Neural crest cell (in vitro differentiated cells): ENCODE measurements at places on chromosomes 7 and 10. TPM values are rescaled to one million over a fixed set of nuclear protein-coding genes. Genes with fewer than 3 reads are reported as not detected.

SPDYE2 gene
- not detected in 2 replicates for total RNA-seq

GIMAP6 gene
- total RNA-seq, result not detected in 2 replicates

UNCX gene
- 2.4 and 2.7 TPM in 2 replicates for total RNA-seq

TOMM7 gene
- 162 and 179 TPM in 2 replicates for total RNA-seq

LBX1 gene
- 1.0 and 1.1 TPM in 2 replicates for total RNA-seq

MEOX2 gene
- 1.3 and 1.4 TPM in 2 replicates for total RNA-seq

OPN4 gene
- total RNA-seq, result not detected in 2 replicates

NPFFR1 gene
- not detected in 2 replicates for total RNA-seq

DNA sequence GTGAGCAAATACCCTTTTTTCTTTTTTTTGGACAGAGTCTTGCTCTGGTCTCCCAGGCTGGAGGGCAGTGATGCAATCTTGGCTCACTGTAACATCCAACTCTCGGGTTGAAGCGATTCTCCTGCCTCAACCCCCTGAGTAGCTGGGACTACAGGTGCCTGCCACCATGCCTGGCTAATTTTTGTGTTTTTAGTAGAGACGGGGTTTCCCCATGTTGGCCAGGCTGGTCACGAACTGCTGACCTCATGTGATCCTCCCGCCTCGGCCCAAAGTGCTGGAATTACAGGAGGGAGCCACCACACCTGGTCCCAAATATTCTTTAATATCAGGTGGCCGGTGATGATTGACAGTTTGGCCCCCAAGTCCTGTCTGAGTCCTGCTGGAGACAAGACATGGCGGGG lies 6.6 kb downstream of the LAT2 start:
- H3K27me3 ChIP-seq, result no peaks in the 10 kb centered on the region
- no peak for DNase-seq
- H3K4me3 ChIP-seq, result no peak overlapping the region
- no peaks in the 10 kb centered on the region for H3K4me1 ChIP-seq
- no peak overlapping the region for H3K27ac ChIP-seq
- H3K36me3 ChIP-seq, result no peaks in the 10 kb centered on the region

- H3K4me3 ChIP-seq, result no peak overlapping the region
- no peaks in the 10 kb centered on the region for H3K27me3 ChIP-seq
- H3K4me1 ChIP-seq, result peaks cover 4% of the 10 kb centered on the region
- DNase-seq, result no peak
- H3K27ac ChIP-seq, result no peak overlapping the region
Measured at GRCh38 chr10:97566336-97566996, 6.1 kb upstream of the ANKRD2 start.

GRCh38 chr7:135995748-135996147 lies 18.6 kb upstream of the MTPN start:
- H3K4me3 ChIP-seq, result no peak overlapping the region
- no peak for DNase-seq
- H3K36me3 ChIP-seq, result no peaks in the 10 kb centered on the region
- H3K27ac ChIP-seq, result no peak overlapping the region

DNA sequence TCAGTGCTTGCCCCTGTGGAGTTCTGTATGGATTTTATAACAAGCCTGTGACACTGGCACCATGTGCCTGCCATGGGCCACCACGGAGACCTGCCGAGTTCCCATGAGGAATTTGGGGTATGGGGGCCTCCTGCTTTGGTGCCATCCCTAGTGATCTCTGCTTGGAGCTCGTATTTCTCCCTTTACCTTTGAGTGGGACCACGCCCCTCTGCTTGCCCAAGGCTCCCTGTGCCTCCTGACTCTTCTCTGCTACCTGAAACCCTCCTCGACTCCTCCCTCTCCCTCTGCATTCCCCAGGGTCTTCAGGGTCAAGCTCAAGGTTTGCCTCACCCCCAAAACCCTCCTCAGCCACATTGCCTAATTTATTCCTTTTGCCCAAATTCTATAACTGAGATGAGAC lies 225.0 kb downstream of the BUB3 start:
- H3K4me3 ChIP-seq, result no peak overlapping the region
- H3K4me1 ChIP-seq, result peaks cover 23% of the 10 kb centered on the region
- no peaks in the 10 kb centered on the region for H3K27me3 ChIP-seq
- DNase-seq, result no peak
- H3K36me3 ChIP-seq, result peaks cover 7% of the 10 kb centered on the region

- H3K36me3 ChIP-seq, result peaks cover 22% of the 10 kb centered on the region
- H3K27me3 ChIP-seq, result no peaks in the 10 kb centered on the region
- H3K4me3 ChIP-seq, result no peak overlapping the region
- H3K27ac ChIP-seq, result no peak overlapping the region
Measured at GRCh38 chr7:867001-867405, 9.4 kb upstream of the GET4 start.

DNA sequence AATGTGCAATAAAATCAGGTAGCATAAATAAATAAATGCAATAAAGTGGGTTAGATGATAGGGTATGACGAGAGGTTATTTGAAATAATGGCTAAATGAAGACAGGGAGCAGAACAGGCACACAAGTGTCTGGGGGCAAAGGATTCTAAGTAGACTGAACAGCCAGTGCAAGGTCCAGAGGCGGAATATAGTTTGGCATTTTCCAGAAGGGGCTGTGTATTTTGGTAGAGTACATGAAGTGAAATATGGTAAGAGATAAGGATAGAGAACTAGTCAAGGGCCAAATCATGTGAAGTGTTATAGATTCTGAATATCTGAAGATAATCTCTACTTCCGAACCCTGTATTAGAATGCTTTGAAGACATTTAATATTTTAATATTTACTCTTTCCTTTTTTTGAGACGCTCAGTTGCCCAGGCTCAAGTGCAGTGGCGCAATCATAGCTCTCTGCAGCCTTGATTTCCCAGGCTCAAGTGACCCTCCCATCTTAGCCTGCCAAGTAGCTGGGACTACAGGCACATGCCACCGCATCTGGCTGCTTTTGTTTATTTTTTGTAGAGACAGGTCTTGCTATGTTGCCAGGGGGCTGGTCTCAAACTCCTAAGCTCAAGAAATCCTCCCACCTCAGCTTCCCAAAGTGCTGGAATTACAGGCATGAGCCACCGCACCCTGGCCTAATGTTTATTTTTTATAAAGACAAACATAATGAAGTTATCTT lies 44.4 kb upstream of the CD36 start:
- H3K27ac ChIP-seq, result no peak overlapping the region
- no peaks in the 10 kb centered on the region for H3K36me3 ChIP-seq
- H3K4me3 ChIP-seq, result no peak overlapping the region
- H3K27me3 ChIP-seq, result no peaks in the 10 kb centered on the region
- no peak for DNase-seq

- DNase-seq, result no peak
- H3K4me3 ChIP-seq, result no peak overlapping the region
- no peaks in the 10 kb centered on the region for H3K27me3 ChIP-seq
- H3K4me1 ChIP-seq, result peaks cover 16% of the 10 kb centered on the region
- no peak overlapping the region for H3K27ac ChIP-seq
Measured at GRCh38 chr10:102620591-102621442, 23.5 kb upstream of the TRIM8 start.

DNA sequence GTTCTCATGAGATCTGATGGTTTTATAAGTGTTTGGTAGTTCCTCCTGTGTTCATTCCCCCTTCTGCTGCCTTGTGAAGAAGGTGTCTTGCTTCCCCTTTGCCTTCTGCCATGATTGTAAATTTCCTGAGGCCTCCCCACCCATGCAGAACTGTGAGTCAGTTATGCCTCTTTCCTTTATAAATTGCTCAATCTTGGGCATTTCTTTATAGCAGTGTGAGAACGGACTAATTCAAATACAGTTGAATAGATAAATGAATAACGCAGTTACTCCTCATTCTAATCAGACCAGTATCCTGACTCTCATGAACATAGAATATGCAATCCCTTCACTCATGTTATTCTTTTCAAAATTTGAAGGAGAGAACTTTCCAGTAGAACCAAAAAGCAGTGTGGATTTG lies 375.0 kb upstream of the FZD8 start:
- no peak overlapping the region for H3K27ac ChIP-seq
- H3K4me3 ChIP-seq, result no peak overlapping the region
- H3K4me1 ChIP-seq, result peaks cover 8% of the 10 kb centered on the region
- DNase-seq, result no peak
- no peaks in the 10 kb centered on the region for H3K36me3 ChIP-seq
- no peaks in the 10 kb centered on the region for H3K27me3 ChIP-seq

DNA sequence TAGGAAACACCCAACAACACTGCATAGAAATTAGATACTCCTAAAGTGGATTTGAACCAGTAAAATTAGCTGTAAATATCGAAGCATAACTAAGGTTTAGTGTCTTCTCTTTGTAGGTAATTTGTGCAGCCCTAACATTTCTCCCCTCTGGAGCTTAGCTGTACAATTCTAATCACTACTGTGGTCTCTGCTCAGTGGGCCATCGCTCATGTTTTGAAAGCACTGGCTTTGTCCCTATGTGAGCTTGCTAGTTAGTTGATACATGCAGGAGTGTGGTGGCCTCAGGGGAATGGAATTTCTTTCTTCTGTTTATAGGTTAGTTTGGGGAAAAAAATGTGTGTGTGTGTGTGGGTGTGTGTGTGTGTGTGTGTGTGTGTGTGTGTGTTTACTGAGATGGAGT lies 373.1 kb downstream of the DPP6 start:
- no peak overlapping the region for H3K4me3 ChIP-seq
- H3K27me3 ChIP-seq, result no peaks in the 10 kb centered on the region
- no peaks in the 10 kb centered on the region for H3K36me3 ChIP-seq
- no peak for DNase-seq
- H3K27ac ChIP-seq, result no peak overlapping the region

DNA sequence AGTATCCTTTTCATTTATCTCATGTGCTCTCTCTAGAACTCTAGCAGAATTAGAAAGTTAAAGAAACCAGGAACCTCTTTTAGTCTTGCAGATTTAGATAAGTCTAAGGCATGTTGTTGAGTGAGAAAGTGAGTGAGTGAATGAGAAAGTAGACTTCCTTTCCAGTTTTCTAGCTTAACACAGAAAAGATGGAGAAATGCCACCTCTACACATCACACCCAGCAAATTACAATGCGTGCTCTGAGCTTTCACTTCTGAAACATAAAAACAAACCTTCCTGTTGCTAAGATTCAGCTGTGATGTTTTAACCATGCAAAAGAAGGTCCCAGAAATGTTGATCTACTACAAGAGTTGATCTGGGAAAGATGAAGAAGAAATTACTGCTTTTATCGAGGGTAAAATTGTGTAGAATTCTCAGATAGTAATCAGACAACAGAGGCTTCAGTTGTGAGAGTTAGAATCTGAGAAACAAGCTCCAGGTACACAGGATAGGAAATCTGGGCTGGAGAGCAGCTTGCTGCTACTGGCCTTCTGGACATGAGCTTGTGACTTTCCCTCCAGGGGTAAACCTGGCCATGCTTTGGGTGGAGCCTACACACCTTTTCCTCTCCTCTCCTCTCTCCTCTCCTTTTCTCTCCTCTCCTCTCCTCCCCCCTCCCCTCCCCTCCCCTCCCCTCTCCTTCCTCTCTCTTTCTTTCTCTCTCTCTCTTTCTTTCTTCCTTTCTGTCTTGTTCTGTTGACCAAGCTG lies 4.6 kb downstream of the CYP3A5 start:
- no peaks in the 10 kb centered on the region for H3K36me3 ChIP-seq
- no peak overlapping the region for H3K27ac ChIP-seq
- DNase-seq, result no peak
- no peak overlapping the region for H3K4me3 ChIP-seq
- no peaks in the 10 kb centered on the region for H3K4me1 ChIP-seq

- H3K27ac ChIP-seq, result no peak overlapping the region
- no peak for DNase-seq
- peaks cover 2% of the 10 kb centered on the region for H3K36me3 ChIP-seq
Measured at GRCh38 chr7:91630581-91631380, 249.7 kb downstream of the MTERF1 start.

GRCh38 chr7:66250711-66251110 lies 45.6 kb downstream of the TPST1 start:
- DNase-seq, result no peak
- H3K27ac ChIP-seq, result no peak overlapping the region
- peaks cover 10% of the 10 kb centered on the region for H3K4me1 ChIP-seq
- H3K36me3 ChIP-seq, result no peaks in the 10 kb centered on the region
- H3K27me3 ChIP-seq, result no peaks in the 10 kb centered on the region
- H3K4me3 ChIP-seq, result no peak overlapping the region

DNA sequence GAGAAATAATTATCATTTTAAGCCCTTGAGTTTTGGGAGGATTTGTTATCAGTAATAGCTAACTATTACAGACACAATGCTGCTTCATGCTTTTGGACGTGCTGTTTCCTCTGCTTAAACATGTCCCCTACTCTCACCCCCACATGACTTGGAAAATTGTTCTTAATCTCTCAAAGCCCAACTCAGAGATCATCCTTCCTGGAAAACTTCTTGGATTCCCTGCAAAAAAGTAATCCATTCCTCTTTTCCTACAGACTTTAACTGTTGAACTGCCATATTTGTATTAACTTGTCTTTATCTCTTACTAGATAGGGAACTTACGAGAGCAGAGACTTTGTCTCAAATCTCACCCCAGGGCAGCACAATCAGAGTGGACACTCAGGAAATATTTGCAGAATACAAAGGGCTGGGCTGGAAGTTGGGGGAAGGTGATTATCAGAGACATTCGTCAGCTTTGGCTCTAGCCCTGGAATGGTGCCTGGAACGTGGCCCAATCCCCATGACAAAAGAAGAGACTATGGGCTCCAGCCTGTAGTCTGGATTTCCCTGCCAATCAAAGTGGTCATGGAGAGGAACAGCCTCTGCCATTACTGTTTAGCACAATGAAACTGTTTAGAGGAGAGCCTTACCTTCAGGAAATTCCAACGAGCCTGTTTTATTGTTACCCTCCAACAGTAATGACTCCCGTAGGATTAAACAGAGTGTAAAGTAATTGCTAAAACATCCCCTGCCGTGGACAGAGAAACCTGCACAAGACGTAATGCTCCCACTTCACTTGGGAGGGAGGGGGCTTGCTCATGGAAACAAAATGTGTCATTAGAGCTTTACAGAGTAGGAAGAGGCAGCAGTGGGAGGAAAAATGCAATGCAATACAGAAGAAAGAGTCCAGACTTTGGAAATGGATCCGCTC lies 140.4 kb upstream of the AUTS2 start:
- no peak for DNase-seq
- H3K27me3 ChIP-seq, result no peaks in the 10 kb centered on the region
- H3K4me3 ChIP-seq, result no peak overlapping the region
- H3K36me3 ChIP-seq, result no peaks in the 10 kb centered on the region
- no peak overlapping the region for H3K27ac ChIP-seq

- H3K36me3 ChIP-seq, result peaks cover 2% of the 10 kb centered on the region
- H3K27ac ChIP-seq, result no peak overlapping the region
- H3K4me1 ChIP-seq, result peaks cover 23% of the 10 kb centered on the region
- H3K27me3 ChIP-seq, result no peaks in the 10 kb centered on the region
- no peak overlapping the region for H3K4me3 ChIP-seq
Measured at GRCh38 chr10:24701447-24701846, 22.2 kb downstream of the ARHGAP21 start.

- no peaks in the 10 kb centered on the region for H3K4me1 ChIP-seq
- H3K36me3 ChIP-seq, result peaks cover 44% of the 10 kb centered on the region
- no peaks in the 10 kb centered on the region for H3K27me3 ChIP-seq
Measured at GRCh38 chr7:23333671-23334246, 34.6 kb downstream of the MALSU1 start.

DNA sequence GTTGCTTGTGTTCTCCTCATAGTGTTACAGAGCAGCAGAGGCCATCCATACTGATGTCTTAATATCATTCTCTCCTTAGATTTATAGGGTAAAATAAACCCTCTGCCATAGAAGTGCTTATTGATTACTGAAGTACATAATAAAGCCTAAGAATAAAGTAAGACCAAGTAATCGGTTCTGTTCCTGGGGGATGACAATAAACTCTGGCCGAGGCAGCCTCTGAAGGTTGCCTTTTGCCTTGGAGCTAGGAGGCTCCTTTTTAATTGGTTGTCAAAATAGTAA lies 711.6 kb upstream of the GALNT17 start:
- H3K36me3 ChIP-seq, result no peaks in the 10 kb centered on the region
- H3K27ac ChIP-seq, result no peak overlapping the region
- no peaks in the 10 kb centered on the region for H3K27me3 ChIP-seq

- DNase-seq, result no peak
- H3K4me1 ChIP-seq, result peaks cover 63% of the 10 kb centered on the region
- no peak overlapping the region for H3K27ac ChIP-seq
- no peak overlapping the region for H3K4me3 ChIP-seq
- H3K36me3 ChIP-seq, result peaks cover 5% of the 10 kb centered on the region
- no peaks in the 10 kb centered on the region for H3K27me3 ChIP-seq
Measured at GRCh38 chr10:103836861-103837260, 18.5 kb downstream of the SH3PXD2A start.
